NCI-H446 (cell line): ENCODE measurements at places on chromosomes 4 and X.

GRCh38 chrX:136147976-136148375, 643 bp downstream of the FHL1 start:
- no peak for DNase-seq

GRCh38 chr4:125420526-125420925, 105.8 kb downstream of the FAT4 start:
- DNase-seq: no peak

DNA sequence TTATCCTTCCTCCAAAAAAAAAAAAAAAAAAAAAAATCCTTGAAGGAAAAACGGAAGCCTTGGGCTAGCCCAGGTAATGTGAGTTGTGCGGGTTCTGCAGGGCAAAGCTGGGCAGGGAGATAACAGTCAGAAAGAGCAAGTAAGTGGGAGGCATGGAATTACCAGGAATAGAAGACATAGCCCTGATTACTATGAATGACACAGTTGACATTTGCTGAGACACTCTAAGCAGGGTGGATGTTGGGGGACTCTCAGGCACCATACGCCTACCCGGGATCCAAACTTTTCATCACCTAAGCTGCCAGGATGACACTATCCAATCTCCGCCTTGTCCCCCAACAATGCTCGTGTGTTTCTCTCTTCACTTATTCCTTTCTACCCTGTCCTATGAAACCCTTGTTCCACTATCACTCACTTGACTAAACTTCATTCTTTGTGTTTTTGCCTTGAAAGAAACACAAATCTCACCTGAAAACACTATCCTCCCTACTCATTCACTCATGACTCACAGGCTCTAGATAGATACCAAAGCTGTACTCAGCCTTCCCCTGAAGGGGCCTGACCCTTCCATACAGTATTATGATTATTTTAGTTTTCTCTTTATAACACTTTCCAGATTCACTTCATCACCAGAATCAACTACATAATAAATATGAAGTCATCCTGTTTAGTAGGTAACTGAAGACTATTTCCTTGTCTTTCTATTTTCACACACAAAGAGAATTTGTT, 158.4 kb downstream of the INPP4B start:
- no peak for DNase-seq

- no peak for DNase-seq
Measured at GRCh38 chr4:102076622-102077021, 268.7 kb downstream of the SLC39A8 start.

DNA sequence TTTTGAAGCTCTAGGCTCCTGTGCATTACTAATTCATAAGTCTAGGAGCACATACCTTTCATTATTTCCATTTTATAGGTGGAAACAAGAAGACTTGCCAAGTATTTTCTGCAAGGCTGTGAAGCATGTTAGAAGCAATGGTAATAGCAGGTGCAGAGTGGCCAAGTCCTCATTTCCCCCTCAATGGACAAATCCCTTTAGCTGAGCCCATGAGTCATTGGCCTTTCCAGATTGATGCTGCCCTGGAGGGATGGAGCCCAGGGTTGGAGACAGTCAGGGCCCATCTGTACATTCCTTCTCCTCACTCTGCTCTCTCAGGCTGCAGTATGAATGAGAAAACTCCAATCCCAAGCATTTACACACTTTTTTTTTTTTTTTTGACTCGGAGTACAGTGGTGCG, 6.6 kb downstream of the MGST2 start:
- DNase-seq: peak; percentile 56

DNA sequence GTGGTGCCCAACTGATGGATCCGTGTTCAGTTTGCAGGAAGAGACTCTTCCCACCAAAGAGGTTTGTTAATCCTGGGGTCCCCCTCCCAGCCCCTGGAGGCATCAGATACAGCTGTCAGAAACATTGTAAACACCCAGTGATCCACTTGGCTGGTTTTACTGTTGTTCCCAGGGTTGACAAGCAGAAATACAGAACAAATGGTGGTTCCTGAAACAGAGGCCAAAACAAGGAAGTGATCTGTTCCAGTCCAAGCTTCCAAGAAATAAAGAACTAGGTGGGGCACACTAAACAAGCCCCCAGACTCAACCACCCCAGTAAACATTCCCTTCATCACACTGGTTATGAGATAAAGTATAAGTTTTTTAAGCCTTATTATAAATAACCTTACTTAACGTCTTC, 1.4 kb downstream of the TMLHE start:
- no peak for DNase-seq

- no peak for DNase-seq
Measured at GRCh38 chrX:2513121-2513664, 12.4 kb upstream of the DHRSX start.

- no peak for DNase-seq
Measured at GRCh38 chrX:44770121-44770520, 73.7 kb upstream of the DUSP21 start.

- DNase-seq: no peak
Measured at GRCh38 chr4:81519856-81520255, 48.1 kb upstream of the RASGEF1B start.

- DNase-seq: no peak
Measured at GRCh38 chr4:147709999-147710398, 21.9 kb upstream of the ARHGAP10 start.

DNA sequence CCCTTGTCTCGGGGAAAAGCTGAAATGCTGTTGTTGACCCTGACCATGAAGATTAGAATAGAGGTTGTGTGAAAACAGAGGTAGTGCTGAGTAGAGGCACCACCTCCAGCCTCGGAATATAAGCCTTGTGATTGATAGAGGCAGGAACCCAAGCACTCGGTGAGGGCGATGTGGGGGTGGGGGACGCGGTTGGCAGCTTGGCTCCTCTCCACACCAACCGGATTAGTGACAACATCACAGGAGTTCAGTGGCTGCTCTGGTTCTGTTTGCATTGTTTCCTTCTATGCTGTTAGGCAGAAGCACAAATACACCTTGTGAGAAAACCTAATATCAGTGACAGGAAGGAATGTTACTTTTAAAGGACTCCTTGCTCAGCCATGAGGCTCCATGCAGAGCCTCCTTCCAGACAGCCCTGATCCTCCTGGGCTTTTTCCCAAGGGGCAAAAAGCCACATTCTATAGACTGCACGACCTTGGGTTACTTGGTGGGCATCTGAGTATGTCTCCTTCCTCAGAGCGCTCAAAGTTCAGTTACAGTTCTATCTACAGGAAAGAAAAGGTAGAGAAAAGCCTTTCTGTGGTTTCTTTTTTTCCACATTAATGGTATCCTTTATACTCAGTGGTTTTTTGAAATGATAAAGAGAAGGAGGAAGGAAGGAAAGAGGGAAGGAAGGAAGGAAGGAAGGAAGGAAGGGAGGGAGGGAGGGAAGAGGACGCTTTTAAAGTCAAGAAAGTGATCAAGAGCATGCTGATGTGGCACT, 150.4 kb upstream of the NOCT start:
- no peak for DNase-seq

DNA sequence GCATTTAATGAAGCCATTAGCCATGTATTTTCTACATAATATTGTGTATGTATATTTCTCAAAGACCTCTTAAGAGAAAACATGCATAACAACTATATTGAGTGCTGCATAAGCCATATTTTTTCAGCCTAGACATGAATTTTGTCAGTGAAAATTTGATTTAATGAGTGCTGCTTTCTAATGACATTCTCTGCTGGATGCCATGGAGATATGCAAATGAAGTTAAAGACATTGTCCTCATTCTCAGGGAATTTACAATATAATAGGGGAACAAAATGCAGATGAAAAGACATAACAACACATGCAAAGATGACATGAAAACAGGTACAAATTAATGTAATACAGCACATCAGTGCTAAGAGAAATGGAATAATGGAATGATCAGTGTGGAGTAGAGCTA, 118.7 kb downstream of the ATOH1 start:
- DNase-seq: no peak

DNA sequence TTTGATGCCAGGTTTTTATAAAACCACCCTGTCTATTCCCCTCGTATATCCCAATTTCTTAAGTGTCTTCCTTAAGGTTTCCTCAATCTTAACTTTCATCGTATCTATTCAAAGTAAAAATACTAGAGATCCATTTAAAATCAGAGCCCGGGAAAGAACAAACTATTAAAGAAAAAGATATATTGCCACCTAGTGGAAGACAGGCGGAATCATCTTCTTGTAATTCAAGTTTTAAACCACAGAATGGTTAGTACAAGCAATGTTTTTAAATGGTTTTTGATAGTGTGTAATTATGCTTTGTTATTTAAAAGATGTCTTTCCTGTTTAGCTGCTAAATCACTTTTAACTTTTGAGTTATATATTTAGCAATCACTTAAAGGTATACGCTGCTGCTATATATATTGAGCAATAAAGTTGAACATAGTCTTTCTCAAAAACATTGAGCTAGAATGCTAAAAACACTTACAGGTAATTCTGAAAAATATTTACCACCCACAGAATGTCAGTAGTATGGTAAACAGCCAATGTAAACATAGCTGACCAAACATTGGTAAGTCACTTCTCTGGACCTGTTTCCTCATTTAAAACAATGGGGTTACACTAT, 18.2 kb downstream of the PRDM8 start:
- peak; percentile 52 for DNase-seq

DNA sequence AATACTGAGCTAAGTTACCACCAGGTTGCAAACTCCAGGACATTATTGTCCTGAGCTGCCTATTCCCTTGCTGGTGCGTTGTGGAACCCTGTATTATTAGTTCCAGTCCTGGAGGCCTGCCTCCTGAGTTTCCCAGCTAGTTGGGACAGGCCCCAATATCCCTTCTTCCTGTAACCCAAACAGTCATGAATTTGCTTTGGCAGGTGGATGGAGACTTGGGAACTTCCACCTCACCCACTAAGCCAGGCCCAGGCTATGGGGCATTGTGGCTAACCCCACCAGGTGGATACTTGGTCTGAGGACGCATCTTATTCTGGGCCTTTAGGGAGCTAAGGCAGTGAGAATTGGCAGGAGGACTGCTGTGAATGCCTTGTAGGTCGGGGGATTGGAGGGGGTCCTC, 5.0 kb downstream of the RBM3 start:
- DNase-seq: no peak

GRCh38 chr4:137688651-137689050, 156.4 kb upstream of the PCDH18 start:
- DNase-seq: no peak

- no peak for DNase-seq
Measured at GRCh38 chr4:138555584-138555983, 313.4 kb upstream of the SLC7A11 start.

GRCh38 chr4:7060346-7061150, 7.3 kb downstream of the GRPEL1 start:
- no peak for DNase-seq

GRCh38 chr4:124028182-124028581, 631.6 kb downstream of the SPRY1 start:
- peak; percentile 17 for DNase-seq

- DNase-seq: no peak
Measured at GRCh38 chrX:35351212-35351611, 408.6 kb downstream of the FAM47B start.
